ENCODE measurements at places on chromosomes 6 and 20.
A peak's percentile ranks its signal among the peaks of the same experiment; 100 is the strongest.

GRCh38 chr20:6686171-6686570 lies 81.3 kb upstream of the BMP2 start:
- DNase-seq, result peak; percentile 53

GRCh38 chr6:89024456-89024855 lies 56.1 kb upstream of the PNRC1 start:
- DNase-seq, result no peak

DNA sequence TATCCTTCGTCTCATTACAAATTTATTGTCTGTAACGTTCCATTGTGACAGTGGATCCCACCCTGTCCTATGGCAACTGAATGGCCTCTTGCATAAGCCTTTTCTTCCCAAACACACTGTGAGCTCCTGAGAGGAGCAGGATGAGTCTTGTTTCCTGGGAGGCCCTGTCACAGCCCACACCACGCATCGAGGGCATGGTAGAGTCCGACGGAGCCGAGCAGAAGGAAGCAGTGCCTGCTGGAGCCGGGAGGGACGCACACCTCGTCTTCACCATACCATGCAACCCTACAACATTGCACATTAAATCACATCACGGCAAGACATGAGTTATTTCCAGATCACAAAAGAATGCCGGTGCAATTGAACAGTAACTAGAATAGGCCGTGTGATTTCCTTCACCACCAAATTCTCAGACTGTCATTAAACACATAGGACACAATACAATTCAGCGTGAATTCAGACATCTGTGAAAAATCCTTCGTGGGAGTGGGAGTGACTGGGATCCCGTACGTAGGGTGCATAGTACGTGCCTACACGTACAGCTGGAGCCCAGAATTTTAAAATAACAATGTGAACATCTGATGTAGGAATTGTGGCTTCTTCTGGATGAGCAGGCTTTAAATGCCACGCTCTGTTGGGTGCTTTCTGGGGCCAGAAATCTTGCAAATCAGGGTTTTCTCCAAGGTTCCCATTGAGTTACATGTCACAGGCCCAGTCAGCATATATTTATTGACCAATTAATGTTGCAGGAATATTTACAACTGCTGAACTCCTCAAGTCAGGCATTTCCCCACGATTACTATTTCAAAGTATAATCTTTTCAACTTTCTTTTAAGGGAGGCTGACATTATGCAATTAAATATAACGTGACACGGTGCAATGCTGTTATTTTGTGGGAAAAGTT lies 201.8 kb downstream of the TTLL2 start:
- no peak for DNase-seq

DNA sequence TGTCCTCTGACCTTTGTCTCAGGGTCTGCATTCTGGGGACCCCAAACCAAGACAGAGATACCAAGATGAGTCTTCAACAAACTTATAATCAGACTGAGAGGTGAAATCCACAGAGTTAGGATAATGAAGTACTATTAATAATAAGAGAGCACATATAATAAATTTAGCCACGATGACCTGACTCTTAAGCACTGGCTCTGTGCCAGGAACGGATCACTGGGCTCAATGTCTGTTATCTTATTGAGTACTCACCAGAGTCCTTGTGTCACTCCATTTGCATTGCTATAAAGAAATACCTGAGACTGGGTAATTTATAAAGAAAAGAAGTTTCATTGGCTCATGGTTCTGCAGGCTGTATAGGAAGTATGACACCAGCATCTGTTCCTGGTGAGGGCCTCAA lies 18.9 kb upstream of the ITPR3 start:
- DNase-seq, result peak; percentile 19

GRCh38 chr6:130026859-130027258 lies 8.5 kb downstream of the L3MBTL3 start:
- no peak for DNase-seq
